PC-3 (cell line): ENCODE measurements at places on chromosomes 5 and 9.

DNA sequence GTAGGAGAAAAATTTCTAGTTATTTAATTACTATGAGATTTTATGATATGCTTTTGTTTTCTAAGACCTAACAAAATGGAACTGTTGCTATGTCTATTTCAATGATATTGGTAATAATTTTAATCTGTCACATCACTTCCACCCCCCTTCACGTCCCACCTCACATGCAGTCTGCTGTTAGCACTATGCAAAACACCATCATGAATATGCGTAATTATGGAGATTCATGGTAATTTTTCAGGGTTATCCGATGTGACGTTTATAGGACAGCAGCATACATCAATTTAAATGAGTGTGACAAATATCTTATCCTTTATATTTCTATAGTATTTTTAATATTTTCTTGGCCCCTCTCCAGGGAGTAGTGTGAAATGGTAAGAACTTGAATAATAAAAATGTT, 283.8 kb upstream of the TMEM161B start:
- H3K36me3 ChIP-seq, result no peaks in the 10 kb centered on the region
- DNase-seq, result no peak
- H3K27me3 ChIP-seq, result no peaks in the 10 kb centered on the region

- no peak overlapping the region for H3K4me3 ChIP-seq
- no peaks in the 10 kb centered on the region for H3K36me3 ChIP-seq
- no peaks in the 10 kb centered on the region for H3K27me3 ChIP-seq
- DNase-seq, result no peak
- H3K4me1 ChIP-seq, result peaks cover 40% of the 10 kb centered on the region
Observed at GRCh38 chr5:34047774-34048572, 5.0 kb upstream of the C1QTNF3 start.

DNA sequence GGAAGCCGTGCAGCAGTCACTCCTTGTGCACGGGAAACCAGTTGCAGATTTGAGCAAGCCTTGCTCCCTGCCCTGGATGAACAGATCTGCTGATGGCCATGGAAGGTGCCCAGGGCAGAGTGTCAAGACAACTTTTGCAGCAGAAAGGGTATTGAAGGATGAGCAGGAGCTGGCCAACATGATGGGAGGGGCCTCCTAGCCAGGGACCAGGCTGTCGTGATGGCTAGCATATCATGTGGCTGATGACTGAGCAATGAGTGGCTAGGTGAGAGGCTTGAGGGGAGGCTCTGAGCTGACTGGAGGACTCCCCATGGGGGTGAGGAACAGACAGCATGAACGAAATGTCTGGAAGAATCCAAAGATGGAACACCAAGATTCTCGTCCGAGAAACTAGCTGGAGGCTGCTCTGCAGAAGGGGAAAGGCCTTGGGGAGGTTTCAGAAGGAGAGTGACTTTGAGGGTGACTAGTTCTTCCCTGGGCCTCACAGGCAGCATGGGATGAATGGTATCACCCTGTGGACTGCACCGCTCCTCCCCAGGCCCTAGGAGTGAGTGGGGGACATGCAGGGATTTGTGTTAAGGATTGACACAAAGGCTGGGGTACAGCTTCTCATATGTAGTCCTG, 18.5 kb downstream of the PPARGC1B start:
- no peaks in the 10 kb centered on the region for H3K27me3 ChIP-seq
- peaks cover 24% of the 10 kb centered on the region for H3K4me1 ChIP-seq
- no peak for DNase-seq
- H3K36me3 ChIP-seq, result no peaks in the 10 kb centered on the region

- peaks cover 39% of the 10 kb centered on the region for H3K4me1 ChIP-seq
- H3K36me3 ChIP-seq, result no peaks in the 10 kb centered on the region
- H3K27ac ChIP-seq, result peak overlapping the region; percentile 89
Observed at GRCh38 chr5:143033535-143034250, 263.5 kb downstream of the ARHGAP26 start.

DNA sequence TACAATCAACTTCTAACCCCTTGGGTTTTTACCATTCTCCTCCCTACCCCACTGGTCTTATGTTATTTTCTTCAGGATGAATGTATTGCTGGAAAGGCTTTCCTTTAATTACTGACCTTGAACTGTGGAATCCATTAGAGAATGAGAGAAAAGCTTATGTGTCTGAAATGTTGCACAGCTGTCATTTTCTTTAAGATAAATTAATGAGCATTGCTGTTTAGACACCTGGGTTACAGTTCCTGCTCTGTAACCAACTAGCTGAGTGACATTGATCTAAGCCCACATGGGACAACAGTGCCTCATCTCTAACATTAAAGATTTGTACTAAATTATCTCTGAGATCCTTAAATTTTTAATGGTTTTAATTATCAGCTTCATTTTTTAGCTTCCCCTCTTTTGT, 507.0 kb downstream of the TAF11L14 start:
- no peaks in the 10 kb centered on the region for H3K36me3 ChIP-seq
- H3K4me1 ChIP-seq, result no peaks in the 10 kb centered on the region
- DNase-seq, result no peak
- no peak overlapping the region for H3K27ac ChIP-seq

GRCh38 chr5:111555760-111556159, 43.4 kb upstream of the STARD4 start:
- H3K4me1 ChIP-seq, result peaks cover 14% of the 10 kb centered on the region
- H3K4me3 ChIP-seq, result no peak overlapping the region
- H3K27me3 ChIP-seq, result no peaks in the 10 kb centered on the region
- H3K36me3 ChIP-seq, result no peaks in the 10 kb centered on the region

DNA sequence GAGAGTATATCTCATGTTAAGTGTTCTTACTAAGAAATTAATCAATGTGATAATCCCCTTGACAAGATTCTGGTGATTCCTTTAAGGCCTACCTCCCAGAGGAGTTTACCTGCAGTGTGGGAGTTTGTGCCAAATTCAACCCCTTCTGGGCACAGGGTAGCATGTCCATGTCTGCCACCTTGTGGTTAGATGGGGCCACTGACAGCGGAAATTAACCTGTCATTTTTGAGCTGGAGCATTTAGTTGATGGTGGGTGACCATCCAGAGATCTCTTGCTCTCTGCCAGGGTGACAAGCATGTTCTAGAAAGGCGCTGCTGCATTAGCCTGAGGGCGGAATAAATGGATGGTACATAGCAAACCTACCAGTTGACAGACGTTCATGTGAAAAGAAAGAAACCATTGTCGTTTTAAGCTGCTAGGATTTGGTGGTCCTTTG, 132.2 kb downstream of the FBXO4 start:
- peaks cover 9% of the 10 kb centered on the region for H3K27me3 ChIP-seq
- no peaks in the 10 kb centered on the region for H3K36me3 ChIP-seq
- H3K27ac ChIP-seq, result no peak overlapping the region
- H3K4me3 ChIP-seq, result no peak overlapping the region
- peaks cover 11% of the 10 kb centered on the region; the same call in 1 of the 2 replicates for H3K4me1 ChIP-seq

GRCh38 chr9:124618476-124618875, 111.3 kb upstream of the NR5A1 start:
- no peak overlapping the region for H3K27ac ChIP-seq
- H3K27me3 ChIP-seq, result no peaks in the 10 kb centered on the region
- no peaks in the 10 kb centered on the region for H3K36me3 ChIP-seq
- H3K4me1 ChIP-seq, result peaks cover 11% of the 10 kb centered on the region
- no peak overlapping the region for H3K4me3 ChIP-seq

- no peaks in the 10 kb centered on the region for H3K4me1 ChIP-seq
- no peak for DNase-seq
Observed at GRCh38 chr9:7671847-7672246, 127.7 kb downstream of the DMAC1 start.

- H3K27me3 ChIP-seq, result peaks cover 22% of the 10 kb centered on the region; the same call in 1 of the 2 replicates
- H3K4me3 ChIP-seq, result no peak overlapping the region
- DNase-seq, result no peak
- H3K36me3 ChIP-seq, result no peaks in the 10 kb centered on the region
- no peak overlapping the region for H3K27ac ChIP-seq
- H3K4me1 ChIP-seq, result no peaks in the 10 kb centered on the region; the same call in 1 of the 2 replicates
Observed at GRCh38 chr5:91830361-91830953, 447.3 kb upstream of the ARRDC3 start.

DNA sequence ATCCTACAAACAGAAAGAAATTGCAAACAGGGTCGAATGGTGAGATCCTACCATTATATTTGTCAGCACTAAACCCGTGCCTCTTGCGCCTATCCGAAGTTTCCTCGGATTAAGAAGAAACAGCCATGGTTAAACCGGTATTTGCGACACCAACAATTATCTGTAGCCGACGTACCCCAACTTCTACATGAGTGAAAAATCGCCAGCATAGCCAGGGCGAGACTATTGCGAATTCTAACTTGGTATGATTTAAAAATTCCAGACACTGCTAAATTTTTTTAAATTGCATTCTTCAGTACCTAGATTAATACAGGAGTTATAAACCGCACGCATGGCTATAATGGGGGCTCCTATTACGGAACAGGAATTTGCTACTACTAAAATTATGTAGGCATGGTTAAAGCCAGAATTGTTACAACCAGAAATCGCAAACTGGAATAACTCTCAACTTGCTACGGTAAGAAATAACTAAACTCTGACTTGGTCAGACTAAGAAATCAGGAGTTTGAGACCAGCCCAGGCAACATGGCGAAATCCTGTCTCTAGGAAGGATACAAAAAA, 25.3 kb upstream of the ANXA2R start:
- peak; percentile 39 for DNase-seq
- no peaks in the 10 kb centered on the region for H3K27me3 ChIP-seq
- no peaks in the 10 kb centered on the region for H3K36me3 ChIP-seq
- H3K4me3 ChIP-seq, result peak overlapping the region; percentile 87

- DNase-seq, result no peak
- no peak within 1 kb of the TSS for H3K27ac ChIP-seq
- peaks cover 8% of the 10 kb centered on the region for H3K27me3 ChIP-seq
- no peaks in the 10 kb centered on the region for H3K4me1 ChIP-seq
- H3K4me3 ChIP-seq, result no peak within 1 kb of the TSS
Observed at GRCh38 chr5:173988554-173989431, at the start of gene C5orf47. TSS of gene C5orf47 (plus strand) at chr5:173989170. CDS start at chr5:173989264, 94 bp downstream.

GRCh38 chr5:32541241-32541640, 44.1 kb upstream of the SUB1 start:
- no peaks in the 10 kb centered on the region for H3K27me3 ChIP-seq
- H3K27ac ChIP-seq, result no peak overlapping the region
- H3K4me3 ChIP-seq, result no peak overlapping the region
- peaks cover 8% of the 10 kb centered on the region; the same call in 1 of the 2 replicates for H3K4me1 ChIP-seq

- no peaks in the 10 kb centered on the region for H3K27me3 ChIP-seq
- H3K36me3 ChIP-seq, result peaks cover 14% of the 10 kb centered on the region
- peak; percentile 41 for DNase-seq
- no peak overlapping the region for H3K4me3 ChIP-seq
Observed at GRCh38 chr9:106880863-106881262, 17.9 kb downstream of the ZNF462 start.

DNA sequence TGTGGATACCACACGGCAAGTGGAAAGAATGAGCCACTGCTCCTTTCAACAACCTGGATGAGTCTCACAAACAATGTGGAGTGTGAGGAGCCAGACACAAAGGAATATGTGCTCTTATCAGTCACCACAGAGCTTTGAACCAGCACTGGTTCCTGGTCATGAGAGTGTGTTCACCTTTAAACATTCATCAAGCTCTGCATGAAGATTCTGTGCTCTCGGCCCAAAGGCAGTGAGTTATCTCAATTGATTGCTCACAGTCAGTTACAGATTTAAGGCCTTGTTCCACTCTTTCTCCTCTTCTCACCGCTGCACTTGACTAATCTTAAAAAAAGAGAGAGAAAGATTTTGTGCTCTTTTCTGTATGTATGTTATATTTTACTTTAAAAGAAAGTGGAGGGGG, 19.4 kb downstream of the LRSAM1 start:
- H3K27me3 ChIP-seq, result no peaks in the 10 kb centered on the region
- DNase-seq, result no peak
- no peak overlapping the region for H3K4me3 ChIP-seq
- no peak overlapping the region for H3K27ac ChIP-seq
- no peaks in the 10 kb centered on the region for H3K36me3 ChIP-seq
- no peaks in the 10 kb centered on the region for H3K4me1 ChIP-seq

DNA sequence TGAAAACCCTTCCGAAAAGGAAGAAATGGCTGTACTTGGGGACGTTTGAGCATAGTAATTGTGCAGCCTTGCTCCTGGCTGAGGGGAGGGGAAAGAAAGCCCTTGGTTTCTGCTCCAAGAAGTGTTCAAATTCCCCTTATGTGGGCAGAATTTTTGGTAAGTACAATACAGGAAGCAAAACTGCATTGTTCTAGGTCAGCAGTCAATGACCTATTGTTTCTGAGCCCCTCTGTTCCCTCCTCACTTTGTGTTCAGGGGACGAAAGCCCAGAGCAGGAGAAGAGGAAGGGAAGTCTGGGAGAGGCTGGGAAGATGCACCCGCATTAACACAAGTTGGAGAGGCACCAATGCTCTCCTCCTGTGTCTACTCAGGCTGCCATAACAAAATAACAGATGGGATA, 11.9 kb downstream of the BASP1 start:
- H3K27me3 ChIP-seq, result no peaks in the 10 kb centered on the region
- DNase-seq, result no peak
- H3K4me3 ChIP-seq, result no peak overlapping the region
- H3K4me1 ChIP-seq, result peaks cover 23% of the 10 kb centered on the region
- H3K27ac ChIP-seq, result no peak overlapping the region

DNA sequence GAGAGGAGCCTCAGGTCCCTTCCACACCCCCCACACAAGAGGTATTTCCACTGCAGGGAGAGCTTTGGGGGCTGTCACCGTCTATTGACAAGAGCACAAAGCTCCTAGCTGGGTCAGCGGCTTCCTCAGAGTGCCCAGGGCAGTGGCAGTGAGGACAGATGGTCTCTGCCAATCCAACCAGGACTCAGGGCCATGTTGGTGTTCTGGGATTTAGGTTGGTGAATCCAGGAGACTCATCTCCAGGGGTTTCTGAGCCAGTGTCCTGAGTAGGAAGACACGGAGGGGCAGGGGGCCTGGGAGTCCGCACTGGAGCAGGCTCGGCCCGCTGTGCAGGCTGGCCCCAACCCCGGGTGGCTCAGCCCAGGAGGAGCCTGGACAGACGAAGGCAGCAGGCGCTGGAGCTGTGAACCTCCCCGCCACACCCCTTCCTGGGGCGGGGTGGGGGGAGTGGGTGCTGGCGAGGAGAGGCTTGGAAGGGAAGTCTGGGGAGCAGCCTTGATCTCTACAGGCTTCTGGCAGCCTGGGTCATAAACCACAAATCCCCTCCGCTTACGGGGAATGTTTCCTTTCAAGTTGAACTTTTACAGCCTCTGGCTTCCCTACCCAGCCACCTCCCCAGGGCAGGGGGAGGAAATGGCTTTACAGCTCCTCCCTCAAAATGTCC, 19.6 kb downstream of the CRB2 start:
- no peaks in the 10 kb centered on the region for H3K4me1 ChIP-seq
- H3K27ac ChIP-seq, result no peak overlapping the region
- H3K36me3 ChIP-seq, result no peaks in the 10 kb centered on the region
- H3K27me3 ChIP-seq, result peaks cover 27% of the 10 kb centered on the region
- peak; percentile 25 for DNase-seq

- H3K27me3 ChIP-seq, result no peaks in the 10 kb centered on the region
- no peaks in the 10 kb centered on the region for H3K4me1 ChIP-seq
- peak; percentile 51 for DNase-seq
Observed at GRCh38 chr5:94849821-94850736, 231.6 kb downstream of the SLF1 start.

DNA sequence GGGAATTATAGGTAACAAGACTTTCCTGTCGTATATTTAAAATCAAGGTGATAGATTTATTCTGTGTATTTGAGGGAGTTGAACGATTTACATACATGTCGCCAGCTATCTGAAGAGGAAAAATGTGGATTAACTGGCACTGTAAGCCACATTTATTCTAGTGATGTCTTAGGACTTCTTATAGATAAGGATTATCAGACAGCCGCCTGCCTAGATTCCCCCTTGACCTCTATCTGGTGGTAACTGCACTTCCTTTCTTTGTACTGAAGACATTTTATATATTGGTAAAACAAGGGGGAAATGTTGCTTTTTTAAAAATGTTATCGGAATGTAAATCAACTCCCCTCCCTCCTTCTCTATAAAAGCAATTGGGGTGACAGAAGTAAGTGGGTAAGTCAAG, 39.3 kb upstream of the F2RL2 start:
- no peak overlapping the region for H3K27ac ChIP-seq
- H3K36me3 ChIP-seq, result no peaks in the 10 kb centered on the region
- H3K4me1 ChIP-seq, result no peaks in the 10 kb centered on the region
- no peaks in the 10 kb centered on the region for H3K27me3 ChIP-seq
